A673 (cell line): ENCODE measurements at places on chromosomes 16 and 17.
A peak's percentile ranks its signal among the peaks of the same experiment; 100 is the strongest.

GRCh38 chr17:41734139-41734948 is at the start of gene HAP1:
TSS of gene HAP1 (minus strand) at chr17:41734643. CDS start at chr17:41734634, 9 bp downstream.
- peak; percentile 9 for DNase-seq

GRCh38 chr17:41792845-41793783 is 6.6 kb upstream of the JUP start:
- DNase-seq, result no peak

DNA sequence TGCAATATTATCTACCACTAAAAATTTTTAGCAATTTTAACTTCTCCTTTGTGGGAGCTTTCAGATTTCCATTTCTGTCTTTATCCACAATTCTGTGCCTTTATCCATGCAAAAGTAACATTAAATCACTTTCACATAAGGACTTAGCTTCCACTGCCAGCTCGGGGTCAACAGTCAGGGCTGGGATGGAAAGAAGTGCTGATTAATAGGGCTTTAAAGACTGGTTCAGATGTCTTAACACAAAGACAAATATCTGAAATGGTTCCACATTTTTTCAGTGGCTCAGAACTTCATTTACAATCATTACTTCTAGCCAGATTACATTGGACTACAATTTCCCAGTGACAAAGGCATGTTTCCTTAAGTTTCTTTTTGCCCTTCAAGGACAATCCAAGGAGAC is 191.8 kb upstream of the CPHXL start:
- DNase-seq, result no peak

- DNase-seq, result peak; percentile 41
Measured at GRCh38 chr17:47695429-47696376, 1.7 kb downstream of the TBKBP1 start.

DNA sequence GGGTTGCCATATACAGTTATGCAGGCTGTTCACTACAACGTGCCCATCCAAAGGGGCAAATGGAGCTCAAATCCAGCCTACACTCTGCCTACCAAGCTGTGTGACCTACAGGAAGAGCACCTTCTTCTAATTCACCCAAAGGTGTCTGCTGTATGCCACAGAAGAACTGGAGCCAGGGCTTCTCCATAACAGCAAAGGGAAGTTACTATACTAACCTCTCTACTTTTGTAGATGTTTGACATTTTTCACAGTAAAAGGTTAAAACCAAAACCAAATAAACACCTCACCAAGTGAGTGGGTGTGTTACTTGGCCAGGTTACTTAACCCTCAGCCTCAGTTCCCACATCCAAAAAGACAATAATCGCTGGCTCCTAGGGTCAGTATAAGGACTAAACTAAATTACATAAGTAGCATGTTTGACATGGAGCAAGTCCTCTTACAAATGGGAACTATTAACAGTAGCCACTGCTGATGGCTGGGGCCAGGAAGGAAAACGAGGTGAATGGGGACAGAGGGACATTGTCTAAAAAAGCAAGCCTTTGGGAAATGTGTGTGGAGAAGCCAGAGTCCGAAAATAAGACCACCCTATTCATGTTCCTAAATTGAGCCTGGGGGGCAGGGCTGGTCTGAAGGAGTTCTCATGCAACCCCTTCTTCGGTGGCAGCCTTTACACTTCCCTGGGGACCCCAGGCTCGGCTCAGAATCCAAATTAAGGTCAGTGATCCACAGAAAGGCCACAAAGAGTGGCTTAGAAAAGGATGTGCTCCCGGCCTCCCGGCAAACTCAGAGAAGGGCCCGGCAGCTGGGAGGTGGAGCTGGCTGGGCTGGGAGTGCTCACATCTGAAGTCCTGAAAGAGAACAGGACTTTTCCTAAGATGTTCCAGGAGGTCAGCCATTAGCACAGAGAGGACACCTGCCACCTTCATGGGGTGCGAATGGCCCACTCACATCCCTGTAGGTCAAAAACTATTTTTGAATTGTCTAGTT is 13.5 kb downstream of the CUEDC1 start:
- no peak for DNase-seq

DNA sequence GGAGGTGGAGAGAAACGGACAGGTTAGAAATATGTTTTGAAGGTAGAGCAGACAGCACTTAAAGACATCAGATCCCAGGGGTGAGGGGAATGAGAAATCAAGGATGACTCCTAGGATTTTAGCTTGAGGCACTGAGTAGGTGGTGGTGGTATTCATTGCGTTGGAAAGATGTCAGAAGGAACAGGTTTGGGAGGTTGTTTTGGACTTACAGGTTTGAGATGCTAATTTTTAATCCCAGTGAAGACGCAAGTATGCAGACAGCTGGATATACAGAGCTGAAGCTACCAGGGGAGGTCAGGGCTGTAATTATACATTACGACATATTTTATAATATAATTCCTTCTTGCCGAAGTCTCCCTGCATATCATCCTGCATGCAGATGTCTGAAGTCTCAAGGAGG is 433.3 kb downstream of the XYLT1 start:
- DNase-seq, result no peak

- DNase-seq, result no peak
Measured at GRCh38 chr16:35386619-35387018, 1927.2 kb downstream of the TP53TG3F start.

GRCh38 chr17:32483451-32484019 is 3.3 kb upstream of the CDK5R1 start:
- DNase-seq, result peak; percentile 75

DNA sequence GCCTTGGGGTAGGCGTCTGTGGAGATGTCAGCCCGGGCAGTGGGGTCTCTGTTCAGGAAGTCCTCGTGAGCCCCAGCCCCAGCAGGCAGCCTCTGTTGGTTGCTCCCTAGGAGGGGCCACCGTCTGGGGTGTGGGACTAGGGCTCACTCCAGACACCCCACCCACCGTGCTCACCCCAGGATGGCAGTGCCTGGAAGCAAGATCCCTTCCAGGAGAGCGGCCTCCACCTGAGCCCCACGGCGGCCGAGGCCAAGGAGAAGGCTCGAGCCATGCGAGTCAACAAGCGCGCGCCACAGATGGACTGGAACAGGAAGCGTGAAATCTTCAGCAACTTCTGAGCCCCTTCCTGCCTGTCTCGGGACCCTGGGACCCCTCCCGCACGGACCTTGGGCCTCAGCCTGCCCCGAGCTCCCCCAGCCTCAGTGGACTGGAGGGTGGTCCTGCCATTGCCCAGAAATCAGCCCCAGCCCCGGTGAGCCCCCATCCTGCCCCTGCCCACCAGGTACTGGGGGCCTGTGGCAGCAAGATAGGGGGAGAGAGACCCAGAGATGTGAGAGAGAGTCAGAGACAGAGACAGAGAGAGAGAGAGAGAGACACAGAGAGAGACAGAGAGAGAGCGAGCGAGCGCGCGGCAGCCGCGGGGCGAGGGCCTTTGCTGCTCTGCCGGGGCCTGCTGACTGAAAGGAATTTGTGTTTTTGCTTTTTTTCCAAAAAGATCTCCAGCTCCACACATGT is 9.8 kb downstream of the NTHL1 start:
- DNase-seq, result peak; percentile 44

DNA sequence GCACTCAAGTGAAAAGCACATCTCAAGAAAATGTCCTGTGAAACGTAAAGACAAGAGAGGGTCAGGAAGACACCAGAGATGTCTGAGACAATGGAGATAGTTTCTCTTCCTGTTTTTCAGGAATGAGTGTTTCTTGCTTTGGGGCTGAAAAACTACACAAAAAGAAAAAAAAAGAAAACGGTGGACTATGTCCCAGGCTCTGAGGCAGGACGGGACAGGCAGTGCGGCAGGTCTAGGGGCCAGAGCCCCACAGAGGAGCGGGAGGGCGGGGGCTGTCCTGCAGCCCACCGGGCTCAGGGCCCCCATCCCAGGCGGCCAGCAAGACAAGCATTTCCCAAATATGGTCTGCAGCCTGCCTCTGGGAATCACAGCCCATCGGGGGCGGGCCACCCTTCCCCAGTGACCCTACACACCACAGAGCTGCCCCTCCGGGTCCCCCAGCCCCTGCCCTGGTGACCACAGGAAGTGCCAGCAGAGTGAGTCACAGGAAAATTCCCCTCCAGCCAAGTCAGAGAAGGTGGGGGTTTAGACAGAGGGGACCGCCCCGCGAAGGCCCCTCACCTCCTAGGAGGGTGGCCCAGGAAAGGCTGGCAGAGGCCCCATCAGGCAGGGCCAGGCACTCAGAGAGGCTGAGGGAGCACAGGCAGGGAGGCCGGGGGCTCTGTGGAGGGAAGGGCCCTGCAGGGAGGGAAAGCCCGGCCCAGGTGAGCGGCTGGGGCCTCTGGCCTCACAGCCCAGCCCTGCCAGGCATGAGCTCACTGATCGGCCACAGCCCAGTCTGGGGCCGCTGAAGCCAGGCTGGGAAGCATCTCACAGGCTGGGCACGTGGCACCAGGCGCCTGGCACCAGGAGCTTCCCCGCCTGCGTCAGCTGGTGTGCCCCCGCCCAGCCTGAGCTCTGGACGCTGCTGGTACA is 6.3 kb downstream of the BCAR1 start:
- no peak for DNase-seq

DNA sequence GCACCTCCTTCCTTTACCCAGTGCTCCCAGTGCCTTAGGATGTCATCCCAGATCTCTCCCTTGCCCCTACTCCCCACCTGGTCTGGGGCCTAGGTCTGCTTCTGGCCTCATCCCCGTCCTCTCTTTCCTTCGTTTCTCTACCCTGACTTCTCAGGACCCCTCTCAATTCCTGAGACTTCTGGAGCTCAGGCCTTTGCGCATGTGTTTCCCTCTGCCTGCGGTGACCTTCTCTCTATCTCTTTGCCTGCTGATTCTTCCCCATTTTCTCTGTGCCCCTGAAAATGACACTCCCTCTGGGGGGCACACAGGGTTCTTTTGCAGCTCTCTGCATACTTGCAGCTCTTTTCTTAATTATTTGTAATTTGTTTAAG is 13.5 kb downstream of the ADORA2B start:
- no peak for DNase-seq

DNA sequence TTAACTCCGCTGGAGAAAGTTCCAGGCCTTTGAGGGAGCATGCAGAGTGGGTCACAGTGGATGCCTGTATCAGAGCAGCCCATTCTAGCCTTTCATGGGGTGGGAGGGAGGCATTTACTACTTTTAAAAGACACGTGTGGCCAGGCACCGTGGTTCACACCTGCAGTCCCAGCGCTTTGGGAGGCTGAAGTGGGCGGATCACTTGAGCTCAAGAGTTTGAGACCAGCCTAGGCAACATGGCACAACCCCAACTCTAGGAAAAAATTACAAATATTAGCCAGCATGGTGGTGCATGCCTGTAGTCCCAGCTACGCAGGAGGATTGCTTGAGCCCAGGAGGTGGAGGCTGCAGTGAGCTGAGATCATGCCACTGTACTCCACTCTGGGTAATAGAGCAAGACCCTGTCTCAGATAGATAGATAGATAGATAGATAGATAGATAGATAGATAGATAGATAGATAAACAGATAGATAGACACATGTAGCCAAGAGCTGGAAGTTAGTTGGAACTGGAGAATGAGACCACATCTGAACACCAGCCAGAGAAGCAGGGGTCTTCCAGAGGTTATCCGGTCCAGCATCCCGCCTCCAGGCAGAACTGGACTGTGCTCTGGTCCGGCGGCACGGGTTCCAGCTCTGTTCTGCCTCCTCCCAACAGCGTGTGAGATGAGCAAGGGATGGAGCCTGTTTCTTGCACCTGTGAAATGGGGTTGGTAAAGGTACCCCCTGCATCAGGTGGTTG is 3.6 kb downstream of the ADCY7 start:
- DNase-seq, result no peak

- DNase-seq, result no peak
Measured at GRCh38 chr17:36647636-36648035, 46.3 kb downstream of the MRM1 start.

- peak; percentile 12 for DNase-seq
Measured at GRCh38 chr17:82536512-82537201, 17.1 kb downstream of the FOXK2 start.

DNA sequence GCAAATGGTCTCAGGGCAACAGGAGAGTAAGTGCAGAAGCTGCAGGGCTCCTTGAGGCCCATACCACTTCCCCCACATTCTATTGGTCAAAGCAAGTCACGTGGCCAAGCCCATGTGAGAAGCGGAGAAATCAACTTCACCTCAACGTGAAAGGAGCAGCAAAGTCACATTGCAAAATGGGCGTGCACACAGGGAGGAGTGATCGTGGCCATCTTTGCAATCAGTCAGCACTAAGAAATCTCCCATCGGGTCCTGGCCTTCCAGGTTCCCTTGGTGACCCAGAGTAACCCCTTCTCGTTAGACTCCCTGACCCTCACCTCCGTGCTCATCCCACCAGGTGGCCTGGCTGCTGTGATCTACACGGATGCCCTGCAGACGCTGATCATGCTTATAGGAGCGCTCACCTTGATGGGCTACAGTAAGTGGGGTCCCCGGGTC is 38.0 kb downstream of the SLC5A11 start:
- DNase-seq, result no peak

GRCh38 chr16:79434771-79435170 is 165.8 kb downstream of the MAF start:
- no peak for DNase-seq

GRCh38 chr17:16250635-16251034 is 33.6 kb downstream of the PIGL start:
- peak; percentile 11 for DNase-seq

GRCh38 chr17:72338304-72338703 is 217.5 kb downstream of the SOX9 start:
- DNase-seq, result no peak

GRCh38 chr17:57663326-57664070 is 81.6 kb downstream of the CCDC182 start:
- DNase-seq, result no peak

GRCh38 chr16:77668201-77668600 is 54.1 kb upstream of the NUDT7 start:
- DNase-seq, result no peak

GRCh38 chr17:80789356-80789902 is 202.2 kb upstream of the CHMP6 start:
- peak; percentile 92 for DNase-seq

GRCh38 chr17:75694536-75694935 is 26.7 kb upstream of the ITGB4 start:
- no peak for DNase-seq

- DNase-seq, result no peak
Measured at GRCh38 chr17:31158746-31159377, 64.1 kb downstream of the NF1 start.

GRCh38 chr17:63349478-63350000 is 96.6 kb downstream of the CYB561 start:
- no peak for DNase-seq

GRCh38 chr17:69760562-69760961 is 314.5 kb upstream of the KCNJ16 start:
- no peak for DNase-seq
